Neuronal stem cell (in vitro differentiated cells): ENCODE measurements at places on chromosomes 5 and 9.

GRCh38 chr9:133008824-133009223 is 22.0 kb upstream of the GTF3C5 start:
- DNase-seq = no peak

DNA sequence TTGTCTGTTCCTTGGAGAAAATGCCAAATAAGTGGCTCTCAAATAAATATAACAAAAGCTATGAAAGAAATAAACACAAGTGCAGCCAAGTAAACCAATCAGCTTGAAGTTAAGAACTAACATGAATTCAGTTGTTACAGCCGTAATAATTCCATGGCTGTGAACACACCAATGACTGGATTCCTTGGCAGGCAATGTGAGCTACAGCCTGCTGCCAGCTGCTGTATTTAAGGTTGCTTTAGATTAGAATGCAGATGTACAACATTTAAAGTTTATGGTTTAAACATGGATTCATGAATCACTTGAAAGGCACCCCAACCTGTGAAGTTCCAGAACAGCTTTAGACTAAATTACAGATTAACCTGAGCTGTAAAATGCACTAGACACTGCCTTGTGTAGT is 626.4 kb upstream of the SEMA6A start:
- no peak for DNase-seq

DNA sequence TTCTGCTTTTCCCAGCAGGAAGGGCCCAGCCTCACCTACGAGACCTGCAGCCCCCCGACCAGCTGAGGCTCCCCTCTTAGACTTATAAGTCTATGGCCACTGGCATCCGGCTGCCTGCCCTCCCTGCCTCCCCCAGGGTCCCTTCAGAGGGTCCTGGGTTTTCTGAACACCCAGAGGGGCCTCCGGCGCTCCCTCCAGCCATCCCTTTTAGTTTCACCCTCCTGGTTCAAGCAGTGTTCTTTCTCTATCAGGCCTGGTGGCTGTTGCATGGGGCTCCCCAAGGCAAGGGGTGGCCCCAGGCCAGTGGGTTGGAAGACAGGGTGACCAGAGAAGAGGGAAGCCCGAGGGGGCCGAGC is 21.8 kb downstream of the GOLGA2 start:
- DNase-seq = no peak

- DNase-seq = no peak
Measured at GRCh38 chr9:13555989-13556500, 276.6 kb upstream of the MPDZ start.

GRCh38 chr5:133307275-133307674 is 255.5 kb downstream of the HSPA4 start:
- no peak for DNase-seq

- no peak for DNase-seq
Measured at GRCh38 chr5:14920121-14920520, 48.5 kb upstream of the ANKH start.

GRCh38 chr5:179006564-179006963 is 11.4 kb upstream of the GRM6 start:
- no peak for DNase-seq

GRCh38 chr9:28770827-28771226 is 1197.5 kb upstream of the C9orf72 start:
- no peak for DNase-seq

- DNase-seq = no peak
Measured at GRCh38 chr5:123976379-123977033, 464.5 kb downstream of the CSNK1G3 start.
